ENCODE measurements at places on chromosomes 11 and 22. TPM values are rescaled to one million over a fixed set of nuclear protein-coding genes. Genes with fewer than 3 reads are reported as not detected.

The OR52E2 gene
- not detected for polyA plus RNA-seq

The DAGLA gene
- polyA plus RNA-seq = 4.7 TPM

The KRTAP5-10 gene
- polyA plus RNA-seq = 0.12 TPM

The NRIP3 gene
- 1.2 TPM for polyA plus RNA-seq

The SOX6 gene
- polyA plus RNA-seq = 23.1 TPM
